ENCODE measurements at places on chromosomes 7 and 10. TPM values are rescaled to one million over a fixed set of nuclear protein-coding genes. Genes with fewer than 3 reads are reported as not detected.

GRCh38 chr10:30227481-30227880 lies 121.6 kb downstream of the MTPAP start:
- H3K27me3 ChIP-seq, result no peaks in the 10 kb centered on the region
- H3K27ac ChIP-seq, result no peak overlapping the region
- no peaks in the 10 kb centered on the region for H3K36me3 ChIP-seq
- peaks cover 8% of the 10 kb centered on the region for H3K4me1 ChIP-seq

DNA sequence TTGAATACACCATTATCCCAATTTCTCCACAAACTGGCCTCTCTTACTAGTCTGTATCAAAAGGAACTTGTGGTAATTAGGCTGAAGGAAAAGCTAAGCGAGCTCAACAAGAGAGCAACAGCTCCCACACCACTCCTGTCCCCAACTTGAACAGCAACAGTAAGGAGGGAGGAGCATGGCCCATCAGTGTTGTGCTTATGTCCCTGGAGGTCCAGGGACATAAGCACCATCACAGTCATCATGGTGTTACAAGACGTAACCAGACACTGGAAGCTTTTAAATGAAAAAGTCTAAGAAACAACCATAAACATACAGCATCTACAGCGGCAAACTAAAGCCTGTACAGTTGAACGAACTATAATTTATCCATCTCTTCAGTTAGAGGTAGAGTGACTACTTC lies 989 bp downstream of the ERLIN1 start:
- DNase-seq, result peak; percentile 41
- H3K27me3 ChIP-seq, result no peaks in the 10 kb centered on the region

DNA sequence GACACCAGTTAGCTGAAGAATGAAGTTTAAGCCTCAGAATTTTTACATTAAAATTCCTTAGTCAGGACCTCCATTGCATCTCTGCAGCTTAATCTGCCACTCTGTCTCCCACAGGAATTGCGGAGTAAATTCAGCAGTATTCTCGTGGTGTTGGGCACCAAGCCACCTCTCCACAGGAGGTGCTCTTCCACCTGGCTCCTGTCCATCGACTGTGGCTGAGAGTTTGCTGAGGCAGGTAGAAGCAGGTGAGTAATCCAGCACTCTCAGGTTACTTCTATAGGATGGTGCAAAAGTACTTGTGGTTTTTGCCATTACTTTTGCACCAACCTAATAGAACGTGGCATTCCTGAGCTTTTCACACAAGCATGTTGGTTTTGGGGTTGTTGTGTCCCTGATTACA lies 134.1 kb downstream of the GFRA1 start:
- no peaks in the 10 kb centered on the region for H3K4me1 ChIP-seq
- no peak for DNase-seq
- H3K4me3 ChIP-seq, result no peak overlapping the region
- H3K27me3 ChIP-seq, result no peaks in the 10 kb centered on the region

GRCh38 chr7:112080978-112081377 lies 125.2 kb downstream of the DOCK4 start:
- H3K4me1 ChIP-seq, result no peaks in the 10 kb centered on the region
- no peak overlapping the region for H3K4me3 ChIP-seq
- no peaks in the 10 kb centered on the region for H3K36me3 ChIP-seq
- DNase-seq, result no peak

- no peaks in the 10 kb centered on the region for H3K36me3 ChIP-seq
- no peak for DNase-seq
- no peak overlapping the region for H3K27ac ChIP-seq
Observed at GRCh38 chr10:49369216-49370162, 26.4 kb downstream of the DRGX start.

DNA sequence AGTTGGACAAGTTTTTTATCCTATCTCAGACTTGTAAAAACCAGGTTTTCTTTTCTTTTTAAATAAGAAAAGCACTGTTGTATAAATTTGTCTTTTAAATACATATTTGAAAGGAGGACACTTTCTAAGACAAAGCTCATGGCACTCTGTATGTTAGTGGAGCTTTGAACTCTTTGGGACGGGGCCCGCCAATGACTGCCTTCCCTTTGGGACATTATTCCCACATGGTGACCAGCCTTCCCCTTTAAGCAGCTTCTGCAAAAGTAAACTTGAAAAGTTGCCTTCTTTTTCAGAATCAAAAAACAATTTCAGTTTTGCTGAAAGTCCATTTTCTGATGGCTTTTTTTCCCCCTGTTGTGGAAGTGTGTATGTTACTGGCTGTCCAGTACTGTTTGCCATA lies 1.8 kb downstream of the CUX1 start:
- no peak for DNase-seq
- peaks cover 23% of the 10 kb centered on the region for H3K4me1 ChIP-seq
- H3K27ac ChIP-seq, result no peak overlapping the region
- no peaks in the 10 kb centered on the region for H3K36me3 ChIP-seq
- H3K4me3 ChIP-seq, result no peak overlapping the region

Gene CPED1
- polyA plus RNA-seq, result not detected

- H3K36me3 ChIP-seq, result no peaks in the 10 kb centered on the region
- no peak overlapping the region for H3K27ac ChIP-seq
- no peak overlapping the region for H3K4me3 ChIP-seq
- H3K27me3 ChIP-seq, result peaks cover 14% of the 10 kb centered on the region
- DNase-seq, result no peak
Observed at GRCh38 chr10:93075369-93076221, 1.9 kb downstream of the CYP26A1 start.

DNA sequence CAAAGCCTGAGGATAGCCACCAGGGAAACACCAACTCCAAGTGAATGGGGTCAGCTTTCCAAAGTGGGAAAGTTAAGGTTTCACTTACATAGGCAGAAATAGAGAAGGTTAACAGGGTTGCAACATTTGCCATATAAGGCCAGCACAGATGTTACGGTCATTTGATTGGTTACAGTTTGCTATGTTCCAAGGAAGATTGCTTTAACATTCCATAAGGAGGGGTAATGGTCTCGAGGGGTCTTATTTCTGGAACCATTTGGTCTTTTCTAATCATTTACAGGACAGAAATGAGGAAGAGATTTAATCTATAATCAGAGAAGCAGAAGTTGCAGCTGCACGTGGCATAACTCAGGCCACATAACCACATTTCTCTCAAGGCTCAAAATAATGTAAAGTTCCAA lies 679.4 kb upstream of the C7orf33 start:
- no peak overlapping the region for H3K4me3 ChIP-seq
- no peak overlapping the region for H3K27ac ChIP-seq
- no peaks in the 10 kb centered on the region for H3K4me1 ChIP-seq
- no peaks in the 10 kb centered on the region for H3K27me3 ChIP-seq

Gene SMARCD3
- 4.4 TPM for polyA plus RNA-seq

Gene HPS6
- polyA plus RNA-seq, result 27.2 TPM

DNA sequence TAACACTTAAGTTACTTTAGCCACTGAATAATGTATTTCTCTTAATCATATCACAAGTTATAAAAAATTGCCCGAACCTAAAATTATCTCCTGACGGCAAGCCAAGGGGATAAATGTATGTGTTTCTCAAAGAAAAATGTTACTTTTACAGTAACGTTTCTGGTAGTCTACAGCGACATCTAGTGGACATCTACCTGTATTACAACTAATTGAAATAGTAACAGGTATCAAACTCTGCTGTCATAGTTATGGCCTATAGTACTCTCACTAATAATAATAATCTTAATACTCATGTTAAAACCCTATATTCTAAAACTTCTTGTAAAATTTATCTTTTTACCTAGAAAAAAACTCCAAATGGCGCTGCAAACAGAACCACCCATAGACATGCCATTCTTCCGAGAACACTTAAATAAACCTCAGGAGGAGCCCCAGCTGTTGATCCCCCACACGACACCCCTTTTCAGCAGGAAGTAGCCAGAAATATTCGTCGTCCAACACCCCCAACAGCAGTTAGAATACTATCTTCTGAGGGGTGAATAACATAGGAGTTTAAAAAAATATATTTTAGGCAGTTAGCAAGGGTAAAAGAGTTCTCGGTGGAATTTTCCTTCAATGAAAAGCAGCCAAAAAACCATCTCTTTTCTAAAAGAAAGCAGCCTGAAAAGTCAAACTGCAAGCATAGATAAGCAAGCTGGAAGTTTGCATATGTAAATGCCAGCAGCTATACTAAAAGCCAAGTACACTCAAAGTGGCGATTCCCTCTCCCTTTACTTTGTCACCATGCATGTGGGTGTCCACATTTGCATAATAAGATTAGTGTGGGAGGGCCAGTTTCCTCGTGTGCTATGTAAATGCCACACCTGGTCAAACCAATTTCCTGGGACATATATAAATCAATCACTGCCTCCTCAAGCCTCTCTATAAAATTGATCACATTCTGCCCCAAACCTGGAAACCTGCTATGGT lies 40.5 kb upstream of the ZNF107 start:
- no peaks in the 10 kb centered on the region for H3K27me3 ChIP-seq
- H3K4me1 ChIP-seq, result no peaks in the 10 kb centered on the region
- no peak overlapping the region for H3K27ac ChIP-seq
- H3K36me3 ChIP-seq, result no peaks in the 10 kb centered on the region
- no peak overlapping the region for H3K4me3 ChIP-seq

Gene GPR15LG
- polyA plus RNA-seq, result not detected

- no peak overlapping the region for H3K4me3 ChIP-seq
- H3K27me3 ChIP-seq, result no peaks in the 10 kb centered on the region
- H3K27ac ChIP-seq, result no peak overlapping the region
- DNase-seq, result no peak
Observed at GRCh38 chr10:88411772-88412349, 171.3 kb downstream of the RNLS start.

Gene UFSP1
- 0.39 TPM for polyA plus RNA-seq

- H3K4me1 ChIP-seq, result peaks cover 16% of the 10 kb centered on the region
- peaks cover 2% of the 10 kb centered on the region for H3K27me3 ChIP-seq
- no peaks in the 10 kb centered on the region for H3K36me3 ChIP-seq
- no peak for DNase-seq
Observed at GRCh38 chr7:134315679-134316538, 821 bp downstream of the SLC35B4 start.

DNA sequence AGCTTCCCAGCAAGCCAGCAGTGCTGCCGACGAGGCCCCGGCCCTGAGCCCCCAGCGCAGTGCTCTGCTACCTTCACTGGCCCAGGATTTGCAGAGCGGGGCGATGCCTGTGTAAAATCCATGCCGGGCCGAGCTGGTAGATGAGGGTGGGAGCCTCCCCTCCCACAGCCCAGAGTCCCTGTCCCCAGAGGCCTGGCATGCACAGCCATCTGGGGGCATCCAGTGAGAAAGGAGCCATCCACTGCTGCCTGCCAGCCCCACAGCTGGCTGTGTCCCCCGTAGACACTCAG lies 116.7 kb downstream of the RGS10 start:
- no peak for DNase-seq
- H3K36me3 ChIP-seq, result peaks cover 52% of the 10 kb centered on the region
- H3K4me1 ChIP-seq, result peaks cover 4% of the 10 kb centered on the region
- no peak overlapping the region for H3K4me3 ChIP-seq

Gene DMBT1
- not detected for polyA plus RNA-seq

- H3K4me3 ChIP-seq, result no peak overlapping the region
- H3K27me3 ChIP-seq, result no peaks in the 10 kb centered on the region
- H3K27ac ChIP-seq, result no peak overlapping the region
- DNase-seq, result no peak
- no peaks in the 10 kb centered on the region for H3K4me1 ChIP-seq
Observed at GRCh38 chr10:103040418-103040817, 122.3 kb downstream of the CNNM2 start.

Gene DLG5
- not detected for polyA plus RNA-seq

- peak overlapping the region; percentile 95 for H3K4me3 ChIP-seq
- H3K27me3 ChIP-seq, result no peaks in the 10 kb centered on the region
- peaks cover 43% of the 10 kb centered on the region for H3K4me1 ChIP-seq
- peak overlapping the region; percentile 97 for H3K27ac ChIP-seq
- DNase-seq, result no peak
- peaks cover 17% of the 10 kb centered on the region for H3K36me3 ChIP-seq
Observed at GRCh38 chr10:68334672-68335467, 2.1 kb upstream of the PBLD start.

DNA sequence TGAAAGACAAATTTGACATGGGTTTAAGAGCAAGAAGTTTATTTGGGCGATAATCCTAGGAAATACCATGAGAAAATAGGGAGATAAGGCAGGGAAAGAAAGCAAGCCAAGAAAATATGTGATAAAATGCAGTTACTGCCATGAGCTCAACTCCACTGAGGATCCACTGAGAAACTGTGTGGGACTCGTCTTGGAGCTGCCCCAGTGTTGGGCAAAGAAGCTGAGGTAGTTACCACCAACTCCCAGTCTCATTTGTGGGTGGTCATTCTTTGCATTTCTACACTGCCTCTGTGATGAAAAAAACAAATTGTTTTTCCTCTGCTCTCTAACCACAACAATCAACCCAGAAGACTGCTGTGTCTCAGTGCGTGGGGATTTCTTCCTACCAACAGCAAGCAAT lies 498.2 kb downstream of the PLXDC2 start:
- no peaks in the 10 kb centered on the region for H3K4me1 ChIP-seq
- no peaks in the 10 kb centered on the region for H3K36me3 ChIP-seq
- DNase-seq, result no peak
- no peak overlapping the region for H3K4me3 ChIP-seq

Gene CNTNAP2
- polyA plus RNA-seq, result not detected

Gene PNLIP
- polyA plus RNA-seq, result not detected

Gene TSPAN13
- 0.41 TPM for polyA plus RNA-seq

DNA sequence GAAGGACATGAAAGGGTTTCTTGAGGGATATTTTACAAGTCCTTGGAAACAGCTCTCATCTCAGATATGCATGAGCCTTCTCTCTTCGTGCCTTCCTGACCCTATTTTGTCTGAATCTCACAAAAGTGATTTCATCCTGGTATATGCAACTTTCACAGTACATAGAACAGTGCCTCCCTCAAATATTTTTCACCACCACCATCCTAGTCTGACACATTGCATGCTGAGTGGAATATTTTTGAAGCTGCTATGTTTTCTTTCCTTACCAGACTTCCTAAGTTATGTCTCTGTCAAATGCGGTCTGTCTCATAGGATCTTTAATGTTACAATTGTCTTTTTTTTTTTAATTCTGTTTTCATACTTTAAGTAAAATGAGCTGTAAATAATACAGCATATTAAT lies 673.3 kb upstream of the LRRN3 start:
- no peaks in the 10 kb centered on the region for H3K27me3 ChIP-seq
- no peak overlapping the region for H3K4me3 ChIP-seq
- no peaks in the 10 kb centered on the region for H3K4me1 ChIP-seq
- no peak for DNase-seq
- H3K27ac ChIP-seq, result no peak overlapping the region
- H3K36me3 ChIP-seq, result no peaks in the 10 kb centered on the region

DNA sequence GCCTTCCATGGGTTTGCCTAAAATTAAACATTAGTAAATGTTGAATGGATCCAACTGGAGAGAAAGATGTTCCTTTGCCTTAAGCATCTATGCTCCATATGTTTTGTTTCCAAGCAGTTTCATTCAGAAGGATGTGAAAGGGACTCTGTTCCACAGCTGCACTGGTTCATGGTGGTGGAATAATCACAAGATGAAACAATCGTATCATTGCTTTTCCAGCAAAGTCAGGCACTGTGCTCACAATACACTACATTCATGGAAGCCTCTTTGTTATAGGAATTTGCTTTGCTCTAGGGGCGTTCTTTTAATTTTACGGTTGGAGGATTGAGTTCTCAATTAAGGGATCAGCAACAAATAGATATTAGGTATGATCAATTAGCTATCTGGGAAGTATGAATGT lies 33.8 kb downstream of the RAMP3 start:
- H3K27ac ChIP-seq, result no peak overlapping the region
- no peak overlapping the region for H3K4me3 ChIP-seq
- H3K27me3 ChIP-seq, result peaks cover 2% of the 10 kb centered on the region
- H3K4me1 ChIP-seq, result no peaks in the 10 kb centered on the region
- H3K36me3 ChIP-seq, result no peaks in the 10 kb centered on the region
